ENCODE measurements at places on chromosomes 13 and 19.

DNA sequence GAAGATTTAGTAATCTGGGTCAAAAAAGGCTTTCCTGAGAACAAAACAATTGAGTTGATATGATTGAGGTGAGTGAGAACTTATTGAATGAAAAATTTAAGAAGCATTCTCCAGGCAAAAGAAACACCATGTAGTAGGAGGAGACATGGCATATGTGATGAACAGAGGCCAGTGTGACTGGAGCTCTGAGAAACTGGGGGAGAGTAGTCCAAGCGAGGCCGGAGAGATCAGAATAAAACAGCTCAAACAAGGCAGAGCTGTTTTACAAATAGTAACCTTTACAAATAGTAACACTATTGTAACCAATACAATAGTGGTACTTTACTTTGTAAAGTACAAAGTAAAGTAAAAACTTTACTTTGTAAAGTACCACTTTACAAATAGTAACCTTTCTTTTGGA is 1159.1 kb downstream of the PCDH9 start:
- no peak for DNase-seq

GRCh38 chr13:100818711-100819110 is 144.1 kb upstream of the TMTC4 start:
- DNase-seq = no peak

- no peak for DNase-seq
Measured at GRCh38 chr13:83248751-83249150, 633.5 kb downstream of the SLITRK1 start.

GRCh38 chr13:48710160-48710559 is 56.4 kb downstream of the CYSLTR2 start:
- DNase-seq = no peak

GRCh38 chr13:27924529-27925141 is 4.8 kb downstream of the PDX1 start:
- no peak for DNase-seq

- no peak for DNase-seq
Measured at GRCh38 chr13:113952983-113953520, 20.8 kb downstream of the C13orf46 start.

DNA sequence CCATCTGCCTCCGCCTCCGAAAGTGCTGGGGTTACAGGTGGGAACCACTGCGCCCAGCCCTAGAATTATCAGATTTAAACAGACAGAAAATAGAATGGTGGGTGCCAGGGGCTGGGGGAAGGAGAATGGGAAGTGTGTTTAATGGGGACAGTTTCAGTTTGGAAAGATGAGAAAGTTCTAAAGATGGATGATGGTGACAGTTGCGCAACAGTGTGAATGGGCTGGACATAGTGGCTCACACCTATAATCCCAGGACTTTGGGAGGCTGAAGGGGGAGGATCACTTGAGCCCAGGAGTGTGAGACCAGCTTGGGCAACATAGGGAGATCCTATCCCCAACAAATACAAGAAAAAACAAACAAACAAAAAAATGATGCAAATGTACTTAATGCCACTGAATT is 15.9 kb downstream of the KANK2 start:
- no peak for DNase-seq

- DNase-seq = no peak
Measured at GRCh38 chr19:56245121-56245740, 27.3 kb upstream of the EDDM13 start.

DNA sequence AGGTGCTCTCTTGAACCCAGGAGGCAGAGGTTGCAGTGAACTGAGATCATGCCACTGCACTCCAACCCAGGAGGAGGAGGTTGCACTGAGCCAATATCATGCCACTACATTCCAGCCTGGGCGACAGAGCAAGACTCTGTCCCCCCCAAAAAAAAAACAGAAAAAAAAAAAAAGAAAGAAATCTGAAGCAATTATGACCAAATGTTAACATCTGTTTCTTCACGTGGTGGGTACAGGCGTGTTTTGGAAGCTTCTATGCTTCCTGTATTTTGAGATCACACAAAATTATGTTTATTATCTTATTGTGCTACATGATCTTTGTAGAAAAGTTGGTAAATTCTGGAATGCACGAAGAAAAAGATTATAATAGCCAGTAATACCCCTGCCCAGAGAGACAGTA is 2.7 kb upstream of the ACP5 start:
- no peak for DNase-seq

DNA sequence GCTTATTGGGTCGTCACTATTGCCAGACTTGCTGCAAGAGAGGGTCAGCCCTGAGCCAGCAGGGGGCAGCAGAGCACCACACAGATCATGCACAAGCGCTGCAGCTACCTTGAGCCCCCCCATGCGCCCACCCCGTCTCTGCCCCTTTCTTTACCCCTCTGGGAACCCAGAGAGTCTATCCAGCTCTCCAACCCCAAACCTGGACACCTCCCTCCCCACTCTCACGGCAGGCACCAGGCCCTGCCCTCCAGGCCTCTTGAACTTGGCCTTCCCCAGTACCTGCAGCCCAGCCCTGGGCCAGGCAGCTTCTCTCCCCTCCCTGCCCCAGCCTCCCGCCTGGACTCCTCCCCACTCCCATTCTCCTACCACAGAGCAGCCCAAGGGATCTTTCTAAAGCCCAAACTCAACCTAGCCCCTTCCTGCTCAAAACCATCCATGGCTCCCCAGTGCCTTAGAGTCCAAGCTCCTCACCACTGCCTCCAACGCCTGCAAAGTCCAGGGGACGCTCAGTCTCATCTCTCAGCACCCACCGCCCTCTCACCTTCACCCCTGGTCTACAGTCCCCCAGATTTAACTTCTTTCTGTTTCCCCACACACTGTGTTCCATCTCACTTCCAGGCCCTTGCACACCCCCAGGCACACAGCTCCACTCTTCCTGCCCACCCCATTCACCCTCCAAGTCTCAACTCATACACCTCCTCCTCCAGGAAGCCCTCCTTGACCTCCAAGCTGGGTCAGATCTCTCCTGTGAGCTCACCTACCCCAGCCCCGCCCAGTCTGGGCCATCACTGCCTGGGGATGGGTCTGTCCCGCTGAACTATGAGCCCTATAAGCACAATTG is 9.4 kb upstream of the CEACAM16 start:
- DNase-seq = peak; percentile 72

DNA sequence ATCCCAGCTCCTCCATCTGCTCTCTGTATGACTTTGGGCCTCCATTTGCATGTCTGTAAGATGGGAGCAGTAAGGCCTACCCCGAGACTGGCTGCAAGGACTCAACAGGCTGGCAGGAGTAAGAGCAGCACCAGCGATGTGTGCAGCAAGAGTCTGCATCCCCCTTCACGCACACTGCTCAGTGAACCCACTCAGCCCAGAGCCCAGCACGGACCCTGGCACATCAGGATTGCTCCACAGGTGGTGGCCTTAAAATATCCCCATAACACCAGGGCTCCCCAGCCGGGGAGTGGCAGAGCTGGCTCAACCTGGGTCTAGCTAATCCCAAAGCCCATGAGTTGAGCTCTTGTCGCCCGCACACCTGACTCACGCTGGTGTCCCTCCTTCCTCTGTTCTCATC is 23.4 kb downstream of the VRK3 start:
- no peak for DNase-seq

DNA sequence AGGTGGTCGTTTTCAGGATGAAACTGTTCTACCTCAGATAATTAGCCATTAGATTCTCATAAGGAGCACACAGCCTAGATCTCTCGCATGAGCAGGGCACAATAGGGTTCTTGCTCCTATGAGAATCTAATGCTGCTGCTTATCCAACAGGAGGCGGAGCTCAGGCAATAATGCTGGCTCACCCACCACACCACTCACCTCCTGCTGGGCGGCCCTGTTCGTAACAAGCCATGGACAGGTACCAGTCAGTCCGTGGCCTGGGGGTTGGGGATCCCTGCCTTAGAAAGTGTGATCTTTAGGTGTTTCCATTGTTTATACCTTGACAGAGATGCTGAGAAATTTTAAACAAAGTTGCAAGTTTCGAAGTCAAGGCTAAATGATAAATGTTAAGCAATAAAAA is 344.6 kb upstream of the HTR2A start:
- no peak for DNase-seq

DNA sequence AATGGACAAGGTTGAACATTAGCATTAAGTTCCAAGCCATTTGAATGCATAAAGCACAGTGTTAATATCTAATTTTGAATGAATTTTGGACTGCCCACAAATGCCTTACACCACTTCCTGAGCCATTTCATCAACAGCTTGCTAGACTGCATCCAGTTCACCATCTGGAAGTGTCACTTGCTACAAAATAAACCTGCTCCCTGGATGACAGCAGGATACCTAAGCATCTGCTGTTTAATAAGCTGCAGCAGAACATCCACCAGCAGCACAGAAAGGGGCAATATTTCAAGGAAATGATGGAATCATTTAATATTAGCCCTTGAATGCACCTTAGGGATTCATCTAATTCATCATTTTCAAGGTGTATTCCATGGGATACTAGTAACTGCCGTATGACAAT is 76.6 kb upstream of the PCDH9 start:
- no peak for DNase-seq

- no peak for DNase-seq
Measured at GRCh38 chr19:32324631-32325285, 20.7 kb upstream of the ZNF507 start.

GRCh38 chr19:3323026-3323425 is 43.4 kb upstream of the NFIC start:
- no peak for DNase-seq

- peak; percentile 76 for DNase-seq
Measured at GRCh38 chr19:42420055-42420544, 7.1 kb downstream of the LIPE start.

GRCh38 chr19:18435178-18435841 is 2.6 kb downstream of the ISYNA1 start:
- DNase-seq = no peak

GRCh38 chr13:21579754-21580316 is 24.1 kb downstream of the MICU2 start:
- DNase-seq = peak; percentile 35

GRCh38 chr13:72004246-72004645 is 137.2 kb upstream of the DACH1 start:
- no peak for DNase-seq

DNA sequence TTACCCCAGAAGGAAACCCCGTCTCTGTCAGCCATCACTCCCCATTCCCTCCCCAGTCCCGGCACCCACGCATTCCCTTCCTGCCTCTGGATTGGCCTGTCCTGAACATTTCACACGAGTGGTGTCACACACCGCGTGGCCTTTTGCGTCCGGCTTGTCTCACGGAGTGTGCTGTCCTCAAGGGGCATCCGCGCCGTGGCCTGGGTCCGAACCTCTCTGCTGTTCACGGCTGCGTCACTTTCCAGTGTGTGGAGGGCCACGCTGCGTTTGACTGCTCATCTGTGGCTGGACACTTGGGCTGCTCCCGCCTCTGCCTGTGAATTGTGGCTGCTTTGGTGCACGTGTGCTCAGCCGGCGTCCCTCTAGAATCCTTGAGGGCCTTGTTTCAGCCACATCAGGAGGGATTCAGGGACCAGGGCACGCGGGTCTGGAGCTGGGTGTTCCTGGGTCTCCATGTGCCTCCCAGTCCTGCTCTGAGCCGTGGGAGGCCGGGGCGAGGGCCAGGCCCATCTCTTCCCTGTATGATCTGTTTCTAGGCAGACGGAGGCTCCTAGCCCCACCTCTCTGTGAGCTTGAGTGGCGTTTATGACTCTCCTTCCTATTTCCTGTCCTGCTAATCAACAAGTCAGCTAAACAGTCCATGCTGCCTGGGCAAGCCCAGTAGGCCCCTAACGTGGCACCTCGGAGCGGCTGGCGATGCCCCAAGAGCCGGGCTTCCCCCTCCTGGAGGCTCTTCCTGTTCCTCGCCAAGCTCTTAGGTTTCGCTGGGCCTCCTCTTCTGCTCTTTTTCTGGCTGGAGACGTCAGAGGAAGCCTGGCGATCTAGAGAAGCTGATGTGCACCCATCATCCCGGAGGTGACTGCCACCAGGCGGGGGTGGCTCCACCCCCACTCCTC is 8.1 kb downstream of the STK11 start:
- DNase-seq = peak; percentile 82

DNA sequence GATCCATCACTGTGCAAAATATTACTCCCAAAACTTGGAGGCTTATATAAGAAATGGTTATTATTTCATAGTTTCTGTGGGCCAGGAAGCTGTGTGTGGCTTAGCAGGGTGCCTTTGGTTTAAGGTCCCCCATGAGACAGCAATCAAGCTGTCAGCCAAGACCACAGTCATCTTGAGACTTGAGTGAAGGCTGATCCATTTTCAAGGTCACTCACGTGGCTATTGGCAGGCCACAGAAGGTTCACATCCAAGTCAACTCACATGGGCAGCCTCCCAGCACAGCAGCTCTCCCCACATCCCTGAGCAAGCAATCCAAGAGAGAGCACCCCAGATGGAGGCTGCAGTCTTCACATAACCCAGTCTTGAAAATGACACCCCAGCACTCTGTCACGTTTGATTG is 537.4 kb downstream of the MYO16 start:
- no peak for DNase-seq

DNA sequence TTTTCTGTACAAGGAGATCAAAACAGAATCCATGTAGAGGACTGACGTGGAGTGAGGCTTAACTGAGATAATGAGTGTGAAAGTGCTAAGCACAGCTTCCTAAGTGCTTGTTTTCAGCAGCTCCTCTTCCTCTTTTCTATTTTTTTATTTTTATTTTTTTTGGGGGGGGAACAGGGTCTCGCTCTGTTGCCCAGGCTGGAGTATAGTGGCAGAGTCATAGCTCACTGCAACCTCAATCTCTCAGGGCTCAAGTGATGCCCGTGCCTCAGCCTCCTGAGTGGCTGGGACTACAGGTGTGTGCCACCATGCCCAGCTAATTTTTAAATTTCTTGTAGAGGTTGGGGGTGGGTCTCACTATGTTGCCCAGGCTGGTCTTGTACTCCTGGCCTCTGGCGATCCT is 5.6 kb upstream of the FOSB start:
- DNase-seq = no peak

DNA sequence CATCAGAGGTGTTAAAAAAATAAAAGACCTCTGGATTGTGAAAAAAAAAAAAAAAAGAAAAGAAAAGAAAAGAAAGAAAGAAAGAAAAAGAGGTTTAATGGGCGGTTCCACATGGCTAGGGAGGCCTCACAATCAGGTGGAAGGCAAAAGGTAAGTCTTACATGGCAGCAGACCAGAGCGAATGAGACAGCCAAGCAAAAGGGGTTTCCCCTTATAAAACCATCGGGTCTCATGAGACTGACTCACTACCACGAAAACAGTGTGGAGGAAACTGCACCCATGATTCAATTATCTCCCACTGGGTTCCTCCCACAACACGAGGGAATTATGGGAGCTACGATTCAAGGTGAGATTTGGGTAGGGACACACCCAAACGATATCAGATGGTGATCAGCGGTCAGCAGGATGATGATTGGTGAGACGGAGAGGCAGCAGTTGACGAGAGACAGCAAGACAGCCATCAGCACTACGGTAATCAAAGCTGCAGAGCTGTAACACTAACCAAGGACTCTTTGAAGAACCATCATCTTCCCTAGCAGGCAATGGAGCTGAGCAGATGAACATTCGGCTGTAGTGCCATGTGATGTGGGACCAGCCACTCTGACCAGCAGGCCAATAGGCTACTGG is 3.9 kb upstream of the CD209 start:
- DNase-seq = peak; percentile 60

DNA sequence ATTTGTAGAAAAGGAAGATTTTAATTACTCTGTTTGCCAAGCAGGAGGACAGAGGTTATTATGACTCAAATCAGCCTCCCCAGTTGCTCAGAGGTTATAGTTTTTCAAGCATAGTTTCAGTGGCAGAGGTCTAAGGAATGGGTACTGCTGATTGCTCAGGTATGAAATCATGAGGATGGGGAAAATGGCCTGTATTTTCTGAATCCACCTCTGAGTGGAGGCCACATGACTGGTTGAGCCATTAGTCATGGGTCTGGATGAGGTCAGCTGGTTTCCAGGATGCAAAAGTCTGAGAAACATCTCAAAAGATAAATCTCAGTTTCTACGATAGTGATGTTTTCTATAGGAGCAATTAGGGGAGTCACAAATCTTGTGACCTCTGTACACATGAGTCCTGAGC is 62.8 kb upstream of the CEACAM8 start:
- no peak for DNase-seq
